Foreskin keratinocyte (primary cell): ENCODE measurements at places on chromosomes 6 and 20. TPM values are rescaled to one million over a fixed set of nuclear protein-coding genes. Genes with fewer than 3 reads are reported as not detected.

PRDM1 gene
- 10.1 and 19.6 TPM in 2 replicates for total RNA-seq

DNA sequence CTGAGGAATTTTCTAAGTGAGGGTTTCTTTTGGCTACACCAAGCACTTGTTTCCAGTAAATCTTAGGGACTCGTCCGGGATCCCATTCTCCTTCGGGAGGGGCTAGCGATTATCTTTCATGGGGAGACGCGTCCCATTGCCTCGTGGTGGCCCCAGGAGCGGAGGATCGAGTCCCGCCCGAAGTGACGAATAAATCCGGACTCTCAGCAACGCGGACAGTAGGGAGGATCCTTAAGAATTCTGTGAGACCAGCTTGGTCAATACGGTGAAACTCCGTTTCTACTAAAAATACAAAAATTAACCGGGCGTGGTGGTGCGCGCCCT lies 69.1 kb upstream of the PRSS16 start:
- no peak for DNase-seq

STX16 gene
- 38.2 and 40.9 TPM in 2 replicates for total RNA-seq

DNA sequence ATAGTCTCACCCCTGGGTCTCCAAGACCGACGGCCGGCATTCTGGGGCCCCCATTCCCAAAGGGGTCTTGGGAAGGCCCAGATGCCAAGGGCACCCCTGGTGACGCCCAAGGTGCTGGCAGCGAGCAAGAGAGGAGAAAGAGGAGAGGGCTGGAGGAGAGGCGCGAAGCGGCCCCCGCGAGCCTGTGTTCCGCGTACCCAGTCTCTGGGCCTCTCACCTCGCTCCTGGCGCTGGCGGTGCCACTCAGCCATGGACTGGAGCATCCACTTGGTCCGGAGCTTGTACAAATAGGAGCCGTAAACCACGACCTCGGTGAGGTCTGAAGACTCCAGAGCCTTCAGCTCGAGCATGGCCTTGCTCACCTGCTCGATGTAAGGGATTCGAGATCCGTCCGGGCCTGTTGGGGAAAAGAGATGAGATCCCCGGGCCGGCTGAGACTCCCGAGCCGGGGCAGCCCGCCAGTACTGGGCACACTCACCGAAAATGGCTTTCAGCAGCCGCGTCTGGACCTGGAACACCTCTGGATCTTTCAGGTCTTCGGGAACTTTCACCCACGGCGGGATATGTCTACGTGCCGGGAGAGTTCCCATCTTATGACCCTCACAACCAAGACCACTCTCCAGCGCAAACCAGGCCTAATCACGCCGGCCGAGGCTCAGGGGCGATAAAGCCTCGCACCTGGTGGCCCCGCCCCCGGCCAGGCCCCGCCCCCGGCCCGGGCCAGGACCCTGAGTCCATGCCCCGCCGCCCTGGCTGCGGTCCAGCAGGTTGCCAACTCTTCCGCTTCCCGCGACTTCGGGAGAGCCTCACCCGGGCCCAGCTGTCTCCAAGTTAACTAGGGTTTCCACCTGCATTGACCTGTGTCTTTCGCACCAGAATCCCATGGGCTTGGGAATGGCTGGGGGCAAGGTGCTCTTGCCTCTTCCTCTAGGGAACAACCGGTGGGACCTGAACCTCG lies at the start of gene DPPA5:
TSS of gene DPPA5 (minus strand) at position 641 of the 958 bp plus-strand sequence. CDS start at position 590, 51 bp downstream.
- no peak for DNase-seq

DNA sequence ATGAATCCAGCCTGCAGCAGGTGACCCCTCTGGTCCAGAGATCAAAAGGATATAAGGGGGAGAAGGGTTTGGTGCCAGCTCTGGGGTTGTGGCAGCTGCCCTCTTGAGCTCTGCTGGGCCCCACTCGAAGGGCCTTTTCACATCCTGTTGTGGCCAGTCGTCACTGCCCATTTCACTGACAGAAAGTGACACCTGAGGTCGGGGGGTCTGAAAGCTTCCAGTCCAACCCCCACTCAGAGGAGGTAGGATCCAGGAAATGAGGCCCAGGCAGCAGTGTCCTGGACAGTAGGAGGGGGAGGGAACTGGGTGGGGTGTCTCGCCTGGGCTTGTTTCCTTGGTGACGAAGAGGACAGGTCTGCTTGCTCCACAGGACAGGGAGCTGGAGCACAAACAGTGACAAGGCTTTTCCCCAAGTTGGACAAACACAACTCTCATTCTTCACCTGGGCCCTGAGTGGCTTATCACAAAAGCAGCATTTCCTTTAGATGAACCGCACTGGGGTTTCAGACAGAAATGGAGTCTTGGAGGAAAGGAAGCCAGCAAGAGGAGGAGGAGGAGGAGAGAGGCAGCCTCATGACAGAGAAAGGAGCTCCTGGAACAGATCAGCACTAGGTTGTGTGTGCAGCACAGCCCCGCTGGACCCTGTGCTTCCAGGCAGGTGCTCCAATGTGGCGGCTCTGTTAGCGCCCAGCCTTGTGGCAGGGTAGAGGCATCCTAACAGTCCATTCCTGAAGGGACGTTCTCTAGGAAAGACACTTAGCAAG lies 11.0 kb downstream of the FRS3 start:
- no peak for DNase-seq

DNA sequence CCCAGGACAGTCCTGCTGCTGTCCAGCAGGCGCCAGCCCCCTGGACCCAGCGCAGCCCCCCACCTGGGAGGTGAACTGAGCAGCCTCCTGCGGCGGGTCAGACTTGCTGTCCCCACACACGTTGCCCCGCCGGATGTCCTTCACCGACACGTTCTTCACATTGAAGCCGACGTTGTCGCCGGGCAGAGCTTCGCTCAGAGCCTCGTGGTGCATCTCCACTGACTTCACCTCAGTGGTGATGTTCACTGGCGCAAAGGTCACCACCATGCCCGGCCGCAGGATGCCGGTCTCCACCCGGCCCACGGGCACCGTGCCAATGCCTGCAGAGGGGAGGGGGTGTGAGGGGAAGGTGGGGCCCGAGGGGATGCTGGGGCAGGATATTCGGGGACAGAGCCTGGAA lies 8.5 kb downstream of the EEF1A2 start:
- DNase-seq = no peak
